ENCODE measurements at places on chromosomes 5 and 9.

DNA sequence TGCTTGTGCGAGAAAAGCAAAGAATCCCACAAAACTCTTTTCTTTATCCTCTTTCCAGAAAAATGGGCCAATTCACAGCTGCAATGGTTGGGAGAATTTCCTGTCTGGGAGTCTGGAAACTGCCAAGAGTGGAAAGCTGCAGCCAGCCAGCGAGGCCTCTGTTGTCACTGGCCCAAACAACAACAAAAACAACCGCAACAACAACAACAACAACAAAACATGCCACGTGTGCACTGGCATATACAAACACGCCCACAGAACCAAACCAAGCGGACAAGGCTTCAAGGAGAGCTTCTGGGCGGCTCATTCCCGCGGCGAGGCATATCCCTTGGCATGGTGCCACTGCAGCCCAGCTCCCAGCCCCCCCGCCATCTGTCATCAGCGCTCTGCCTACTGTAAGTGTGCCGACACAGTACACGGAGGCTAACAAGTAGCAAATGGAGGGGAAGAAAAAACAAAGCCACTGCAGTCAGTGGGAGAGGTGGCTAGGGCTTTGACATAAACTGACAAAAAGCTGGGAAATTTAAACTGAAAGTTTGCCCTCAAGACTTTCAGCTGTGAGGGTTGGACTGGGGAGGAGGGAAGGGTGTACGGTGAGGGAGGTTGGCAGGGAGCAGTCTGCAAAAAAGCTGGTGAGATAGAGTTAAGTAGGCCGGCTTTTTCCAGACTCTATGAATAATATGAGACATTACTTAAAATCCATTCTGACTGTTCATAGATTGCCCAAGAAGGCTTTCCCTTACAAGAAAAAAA, 165.0 kb upstream of the ZNF462 start:
- no peak for DNase-seq

DNA sequence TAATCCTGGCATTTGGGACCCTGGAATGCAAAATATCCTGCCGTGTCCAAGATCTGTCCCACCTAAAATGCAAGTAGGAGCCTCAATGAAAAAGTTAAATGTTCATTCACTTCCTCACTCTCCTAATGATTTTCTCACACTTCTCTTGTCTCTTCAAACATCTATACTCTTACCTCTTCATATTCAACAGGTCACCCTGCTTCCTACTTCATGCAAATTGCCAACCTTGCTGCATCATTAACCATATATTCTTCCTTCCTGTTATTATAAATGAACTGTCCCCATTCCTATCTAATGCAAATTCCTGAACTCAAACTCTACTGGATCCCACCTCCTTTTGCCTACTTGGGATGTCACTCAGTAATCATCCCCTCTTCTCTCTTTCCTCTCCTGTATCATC, 74.4 kb downstream of the STRBP start:
- no peak for DNase-seq

DNA sequence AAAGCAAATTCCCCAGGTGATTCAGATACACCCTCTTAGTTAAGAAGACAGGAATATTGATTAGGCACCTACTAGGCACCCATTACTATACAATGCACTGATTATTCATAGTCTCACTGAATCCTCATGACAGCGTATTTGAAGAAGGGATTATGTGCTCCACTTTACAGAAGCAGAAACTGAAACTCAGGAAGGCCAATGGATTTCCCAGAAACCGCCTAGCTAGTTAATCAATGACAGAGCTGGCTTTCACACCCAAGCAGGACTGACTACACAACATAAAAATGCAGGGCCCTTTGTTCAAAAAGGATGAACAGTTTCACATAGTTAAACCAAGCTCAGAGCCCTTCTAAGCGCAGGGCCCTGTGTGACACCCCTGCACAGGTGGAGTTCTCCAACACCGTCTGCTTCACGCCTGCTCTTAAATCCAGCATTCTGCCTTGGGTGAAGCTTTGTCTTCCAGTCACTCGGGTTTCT, 117.3 kb downstream of the TTLL11 start:
- no peak for DNase-seq

DNA sequence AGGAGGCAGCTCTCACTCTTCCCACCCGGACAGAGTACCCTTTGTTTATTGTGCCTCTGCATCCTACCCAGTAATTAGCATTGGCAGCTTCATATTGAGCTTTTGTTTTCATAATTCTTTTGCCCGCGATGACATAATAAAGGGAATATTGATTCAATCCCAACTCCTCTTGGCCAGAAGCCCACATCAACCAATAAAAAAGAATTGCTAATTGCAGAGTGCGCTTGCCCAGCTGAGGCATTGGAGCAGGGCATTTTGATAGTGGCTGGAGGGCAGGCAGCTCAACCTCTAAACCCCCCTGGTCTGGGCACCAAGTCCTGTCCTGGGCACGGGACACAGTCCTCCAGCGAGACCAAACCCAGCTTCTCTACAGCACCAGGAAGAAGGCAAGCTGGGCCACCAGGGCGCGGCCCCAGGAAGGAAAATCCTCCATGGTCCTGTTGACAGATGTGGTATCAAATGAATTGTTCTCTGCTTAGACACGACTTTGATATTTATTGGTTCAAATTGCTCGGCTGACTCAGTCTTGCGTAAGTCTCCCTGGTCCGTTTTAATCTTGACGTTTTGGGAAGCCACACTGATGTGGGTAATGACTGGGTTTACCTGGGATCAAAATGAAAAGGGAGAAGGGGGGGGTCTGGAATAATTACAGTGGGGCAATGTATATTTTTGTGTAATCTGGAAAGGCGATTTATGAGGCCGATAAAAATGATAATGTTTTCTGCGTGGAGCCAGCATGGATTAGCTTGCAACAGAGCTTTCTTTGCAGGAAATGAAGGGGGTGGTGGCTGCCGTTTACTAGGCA, 220.7 kb upstream of the MSX2 start:
- DNase-seq, result no peak

DNA sequence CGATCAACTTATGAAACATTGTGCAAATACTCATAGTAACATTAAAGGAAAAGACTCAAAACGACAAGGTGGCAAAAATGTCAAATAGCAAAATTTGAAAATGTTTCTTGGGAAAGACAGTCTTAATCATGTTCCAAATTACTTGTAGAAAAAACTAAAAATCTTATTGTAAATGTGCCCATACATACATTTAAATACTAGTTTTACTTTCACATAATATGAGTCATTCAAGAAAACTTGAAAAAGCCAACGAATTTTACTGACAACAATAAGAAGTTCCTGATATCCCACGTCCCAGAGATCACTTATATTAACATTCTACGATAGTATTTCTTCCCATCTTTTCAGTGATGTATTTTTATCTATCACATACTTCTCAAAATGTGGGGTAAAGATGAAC, 13.7 kb downstream of the MLLT3 start:
- DNase-seq, result no peak

Data from NK-92 treated with Interleukin-12 subunit alpha and Interleukin-12 subunit beta, amount 100 ng/mL, for 24 hours (cell line).